ENCODE measurements at places on chromosomes 11 and 22. TPM values are rescaled to one million over a fixed set of nuclear protein-coding genes. Genes with fewer than 3 reads are reported as not detected.
A peak's percentile ranks its signal among the peaks of the same experiment; 100 is the strongest.

- no peak for DNase-seq
These were observed 7.9 kb downstream of the TIGD3 start for GRCh38 chr11:65362320-65362931.

DNA sequence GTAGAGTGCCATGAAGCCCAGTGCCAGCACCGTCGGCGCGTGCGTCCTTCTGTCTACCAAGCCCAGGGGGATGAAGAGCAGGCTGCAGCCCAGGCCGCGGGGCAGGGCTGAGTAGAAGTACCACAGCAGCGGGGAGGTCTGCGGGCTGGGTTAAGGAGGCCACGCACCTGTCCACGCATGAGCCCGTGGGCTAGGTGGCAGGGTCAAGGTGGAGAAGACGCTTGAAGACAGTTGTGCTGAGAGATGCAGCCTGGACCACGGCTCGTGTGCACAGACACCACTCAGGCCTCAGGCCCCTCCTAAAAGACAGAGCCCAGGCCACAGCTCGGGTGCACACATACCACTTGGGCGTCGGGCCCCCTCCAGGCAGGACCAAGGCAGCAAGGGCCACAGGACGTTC lies 10.4 kb downstream of the ALG12 start:
- DNase-seq, result no peak

GRCh38 chr11:111378861-111379601 lies at the start of gene POU2AF1:
POU2AF1 (minus strand) TSS chr11:111379275; CDS start chr11:111379177, 98 bp downstream.
- DNase-seq, result no peak

DNA sequence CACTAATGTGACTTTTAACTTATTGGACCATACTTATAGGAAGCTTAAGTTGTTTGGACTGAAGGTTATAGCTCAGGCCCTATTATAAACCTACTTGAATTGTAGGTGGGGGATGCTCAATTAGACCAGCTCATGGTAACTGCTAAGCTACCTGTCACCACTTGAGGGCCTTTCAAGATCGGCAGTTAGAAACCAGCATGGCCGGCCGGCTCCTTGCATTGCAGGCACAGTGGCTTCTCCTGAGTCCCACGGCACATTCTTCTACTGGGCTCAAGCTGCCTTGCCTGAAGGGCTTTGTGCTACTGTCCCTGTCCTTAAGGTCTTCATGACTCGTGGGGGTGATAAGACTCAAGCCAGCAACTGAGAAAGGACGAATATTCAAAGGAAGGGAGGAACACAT lies 70.8 kb downstream of the TBC1D22A start:
- no peak for DNase-seq

GRCh38 chr11:35549787-35550186 lies 24.4 kb upstream of the PAMR1 start:
- DNase-seq, result no peak

DNA sequence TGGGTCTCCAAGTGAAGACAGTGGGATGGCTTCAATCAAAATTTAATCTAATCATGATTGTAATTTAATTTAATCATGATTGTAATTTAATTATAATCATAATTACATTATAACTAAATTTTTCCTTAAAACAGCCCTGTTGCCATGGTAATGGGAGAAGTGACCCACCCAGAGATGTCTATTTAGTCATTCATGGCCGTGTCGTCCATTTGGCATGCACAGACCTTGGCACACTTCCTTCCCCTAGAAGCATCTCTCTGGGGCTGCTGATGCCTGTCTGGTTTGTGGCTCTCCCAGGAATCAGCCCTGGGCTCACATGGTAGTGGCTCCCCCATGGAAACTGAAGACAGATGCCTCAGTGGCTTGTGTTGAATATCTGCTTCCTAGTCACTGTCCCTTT lies 27.0 kb downstream of the P4HA3 start:
- DNase-seq, result no peak

DNA sequence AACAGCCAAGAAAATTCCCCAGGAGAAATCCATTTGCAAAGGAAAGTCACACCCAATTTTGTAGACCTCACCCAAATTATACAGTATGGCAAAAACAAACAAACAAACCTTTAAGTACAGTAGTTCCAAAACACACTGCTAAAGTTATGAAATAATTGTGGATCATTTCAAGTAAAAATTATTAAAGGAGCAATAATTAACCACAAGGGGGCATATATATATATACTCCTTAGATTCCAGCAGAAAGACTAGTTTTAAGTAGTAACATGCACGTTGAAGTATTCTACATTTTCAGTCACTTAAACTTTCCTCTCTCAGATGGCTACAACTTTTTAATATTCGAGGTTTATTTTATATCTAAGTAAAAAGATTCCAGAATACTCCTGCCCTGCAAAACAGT lies 26.8 kb downstream of the RNF141 start:
- no peak for DNase-seq

DNA sequence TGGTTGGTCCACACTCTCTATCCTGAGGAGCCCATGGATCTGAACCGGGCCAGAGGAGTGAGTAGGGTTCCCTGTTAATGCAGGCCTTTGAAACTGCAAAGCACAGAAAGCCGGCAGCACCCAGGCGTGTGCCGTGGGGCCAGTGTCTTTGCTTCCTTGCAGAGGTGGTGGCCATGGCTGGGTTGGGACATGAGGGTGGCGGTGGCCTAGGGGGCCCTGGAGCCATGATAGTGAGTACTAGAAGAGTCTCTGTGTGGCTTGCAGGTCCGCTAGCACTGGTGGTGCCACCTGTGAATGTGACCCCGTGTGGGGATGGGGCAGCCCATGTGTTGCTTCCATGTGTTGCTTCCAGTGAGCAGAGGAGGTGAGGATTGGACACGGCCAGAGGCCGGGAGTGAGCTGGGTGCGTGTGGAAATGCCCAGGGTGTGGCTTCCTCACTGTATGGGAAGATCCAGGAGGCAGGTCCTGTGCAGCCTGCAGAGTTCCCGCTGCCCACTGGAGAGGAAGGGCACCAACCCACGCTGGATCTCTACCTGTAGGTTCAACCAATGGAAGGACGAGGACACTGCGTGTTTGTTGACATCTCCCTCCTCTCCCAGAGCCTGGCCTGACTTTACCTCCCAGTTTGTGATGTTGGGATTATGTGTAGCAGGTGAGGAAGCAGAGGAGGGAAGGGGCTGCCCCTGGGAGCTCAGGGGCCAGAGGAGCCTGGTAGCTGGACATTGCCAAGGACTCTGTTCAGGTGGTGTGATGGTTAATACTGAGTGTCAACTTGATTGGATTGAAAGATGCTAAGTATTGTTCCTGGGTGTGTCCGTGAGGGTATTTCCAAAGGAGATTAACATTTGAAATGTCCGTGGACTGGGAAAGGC lies 796.6 kb downstream of the TBC1D22A start:
- peak; percentile 27 for DNase-seq

GRCh38 chr11:128391811-128392210 lies 195.5 kb downstream of the ETS1 start:
- no peak for DNase-seq

DNA sequence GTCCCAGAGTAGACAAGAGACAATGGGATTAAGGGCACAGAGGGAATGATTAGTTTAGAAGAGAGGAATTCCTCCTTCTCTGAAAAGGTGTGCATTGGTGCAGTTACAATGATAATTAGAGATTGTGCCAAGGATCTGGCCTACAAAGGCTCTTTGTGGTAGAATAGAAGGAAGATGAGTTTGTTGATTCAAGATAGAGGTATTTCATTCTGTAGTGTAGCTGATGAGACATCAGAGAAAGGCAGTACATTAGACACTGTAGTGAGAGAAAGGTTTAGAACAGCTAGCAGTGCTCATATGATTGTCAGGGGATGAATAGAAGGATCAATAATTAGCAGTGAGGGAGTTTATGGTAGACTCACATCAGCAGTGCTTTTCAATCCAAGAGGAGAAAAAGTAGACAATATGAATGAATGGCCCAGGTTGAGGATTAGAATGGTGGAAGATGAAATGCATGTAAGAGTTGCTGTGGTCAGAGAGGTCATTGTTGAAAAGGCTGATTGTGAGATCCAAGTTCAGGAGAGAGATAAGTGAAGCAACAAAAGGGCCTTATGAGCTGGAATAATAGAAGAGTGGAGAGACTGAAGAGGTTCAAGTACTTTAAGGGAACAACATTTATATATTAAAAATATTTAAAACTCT lies 28.9 kb downstream of the SIK2 start:
- no peak for DNase-seq

DNA sequence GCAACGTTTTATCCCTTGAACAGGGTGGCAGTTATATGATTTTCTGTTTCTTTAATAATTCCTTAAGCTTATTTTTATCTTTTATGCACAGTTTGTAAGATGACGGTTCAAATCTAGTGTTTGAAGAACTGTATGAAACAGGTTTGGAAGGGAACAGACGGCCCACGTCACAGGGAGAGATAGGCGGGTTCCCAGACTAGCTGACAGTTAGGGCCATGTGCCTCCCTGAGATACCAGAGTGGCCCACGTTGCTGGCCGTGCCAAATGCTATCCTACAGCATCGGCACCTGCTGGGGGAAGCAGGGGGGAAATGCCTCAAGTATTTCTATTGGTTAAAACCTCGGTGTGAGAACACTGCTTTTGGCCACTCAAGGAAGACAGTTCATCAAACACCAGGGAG lies 50.2 kb upstream of the BID start:
- no peak for DNase-seq

DNA sequence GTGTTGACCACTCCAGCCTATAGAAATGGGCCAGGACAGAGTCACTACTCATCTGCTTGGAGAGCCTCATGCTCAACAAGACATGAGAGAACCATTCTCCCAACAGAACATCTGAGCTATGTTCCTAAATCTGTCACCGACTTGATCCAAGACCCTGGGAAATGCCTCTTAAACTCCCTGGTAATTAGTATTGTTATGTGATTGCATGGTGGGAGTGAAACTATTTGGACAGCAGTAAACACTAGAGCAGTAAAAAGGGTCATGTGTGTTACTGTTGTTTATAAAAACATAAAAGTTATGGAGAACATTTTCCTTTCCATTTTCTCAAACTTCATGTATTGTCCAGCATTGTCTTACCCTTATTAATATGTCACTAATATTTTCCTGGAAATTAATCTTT lies 369.8 kb upstream of the FAT3 start:
- DNase-seq, result no peak

GRCh38 chr11:88337987-88338668 lies 592 bp upstream of the CTSC start:
- DNase-seq, result peak; percentile 54

GRCh38 chr11:45163956-45164575 lies 17.6 kb downstream of the PRDM11 start:
- DNase-seq, result no peak

DNA sequence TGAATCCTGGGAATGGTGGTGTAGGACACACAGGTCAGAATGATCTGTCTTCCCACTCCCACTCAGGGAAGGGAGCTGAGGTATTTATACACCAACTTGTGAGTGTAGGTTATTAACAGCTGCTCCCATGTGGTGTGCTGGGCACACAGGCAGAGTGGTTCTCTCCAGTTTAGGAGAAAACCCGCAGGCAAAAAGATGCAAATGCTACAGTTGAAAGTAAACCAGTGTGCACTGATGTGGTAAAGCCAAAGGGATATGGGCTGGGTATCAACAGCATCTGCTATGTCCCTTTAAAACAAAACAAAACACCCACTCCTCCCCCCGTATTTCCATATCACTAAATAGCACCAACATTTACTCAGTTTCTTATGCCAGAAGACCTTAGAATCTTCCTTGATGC lies 75.4 kb upstream of the SYT13 start:
- no peak for DNase-seq

- no peak for DNase-seq
These were observed 2.2 kb downstream of the DYNC2H1 start for GRCh38 chr11:103111400-103111799.

GRCh38 chr11:35962369-35963138 lies 18.7 kb downstream of the LDLRAD3 start:
- DNase-seq, result no peak

- no peak for DNase-seq
These were observed 31.1 kb upstream of the RAB30 start for GRCh38 chr11:83102834-83103233.

GRCh38 chr11:125892071-125892470 lies 4.6 kb downstream of the HYLS1 start:
- no peak for DNase-seq

- no peak for DNase-seq
These were observed 98.5 kb downstream of the TMEM135 start for GRCh38 chr11:87136236-87136635.

- no peak for DNase-seq
These were observed 31.6 kb upstream of the ZBTB16 start for GRCh38 chr11:114027926-114028325.

DNA sequence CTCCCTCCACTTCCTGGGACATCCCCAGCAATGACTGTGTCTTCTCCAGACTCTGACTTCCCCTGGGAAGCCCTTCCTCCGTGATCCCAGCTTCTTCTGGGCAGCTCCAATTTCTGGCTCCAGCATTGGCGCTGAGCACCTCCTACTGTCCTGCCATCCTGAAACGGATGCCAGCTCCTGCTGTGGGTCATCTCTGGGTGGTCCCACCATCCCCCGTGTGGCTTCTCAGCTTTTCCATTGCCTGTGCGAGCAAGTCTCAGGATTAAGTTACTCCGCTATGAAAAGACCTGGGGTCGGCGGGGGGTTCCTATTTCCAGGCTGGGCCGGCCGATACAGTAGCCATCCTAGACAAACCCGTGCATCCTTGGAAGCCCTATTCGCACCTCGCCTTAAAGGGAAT lies 55.4 kb upstream of the FADD start:
- no peak for DNase-seq

GRCh38 chr22:34841331-34841771 lies 224.6 kb upstream of the ISX start:
- DNase-seq, result no peak

- DNase-seq, result no peak
These were observed 97.8 kb upstream of the ZBED5 start for GRCh38 chr11:10955616-10956015.

SERPING1 gene
- 1,854 TPM for total RNA-seq

DCDC1 gene
- 2.6 TPM for total RNA-seq

KBTBD4 gene
- total RNA-seq, result 7.0 TPM

KIAA0930 gene
- 44.2 TPM for total RNA-seq

FAM111A gene
- 9.3 TPM for total RNA-seq

MYRF gene
- total RNA-seq, result 15.9 TPM

RASGRP2 gene
- total RNA-seq, result 4.2 TPM

GPR83 gene
- 0.28 TPM for total RNA-seq

LAMTOR1 gene
- total RNA-seq, result 32.5 TPM

ST3GAL4 gene
- 7.3 TPM for total RNA-seq

EMID1 gene
- total RNA-seq, result 1.3 TPM

Data from left lobe of liver (tissue), 2 donors.